ENCODE measurements at places on chromosomes 2 and 18. TPM values are rescaled to one million over a fixed set of nuclear protein-coding genes. Genes with fewer than 3 reads are reported as not detected.

The ZNF519 gene
- 14.5 TPM for total RNA-seq

DNA sequence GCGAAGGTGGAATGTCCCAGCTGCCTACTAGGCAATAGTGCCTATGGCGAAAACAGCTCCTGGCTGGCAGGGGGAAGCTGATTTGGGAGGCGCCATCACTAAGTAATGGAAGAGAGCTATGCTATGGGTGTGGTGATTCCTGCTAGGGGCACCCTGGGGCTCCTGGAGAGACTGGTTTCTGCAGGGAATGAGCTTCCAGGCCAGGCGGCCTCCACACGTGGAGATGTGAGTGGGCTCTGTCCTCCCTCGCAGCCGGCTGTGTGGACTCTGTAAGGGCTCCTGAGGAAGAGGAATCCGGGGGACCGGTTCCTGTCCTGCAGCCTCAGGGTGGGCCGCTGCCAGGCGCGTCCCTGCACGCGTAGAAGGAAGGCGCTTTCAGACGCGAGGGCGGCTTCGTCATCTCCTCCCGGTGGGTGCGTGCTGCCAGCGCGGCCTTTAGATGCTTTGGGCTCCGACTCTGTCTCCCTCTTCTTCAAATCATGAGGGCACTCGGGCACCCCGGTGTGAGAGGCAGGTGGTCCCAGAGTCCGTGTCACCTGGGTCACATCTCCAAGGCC, 55.5 kb upstream of the ANKRD62 start:
- DNase-seq = no peak

The NAT8 gene
- not detected for total RNA-seq

GRCh38 chr2:219289537-219290361, 10.6 kb downstream of the DNAJB2 start:
- no peak for DNase-seq

The FARSB gene
- 11.9 TPM for total RNA-seq

The MEX3C gene
- total RNA-seq = 54.1 TPM

The CYTIP gene
- total RNA-seq = not detected

The LIPG gene
- total RNA-seq = 19.6 TPM

The HOXD13 gene
- not detected for total RNA-seq

DNA sequence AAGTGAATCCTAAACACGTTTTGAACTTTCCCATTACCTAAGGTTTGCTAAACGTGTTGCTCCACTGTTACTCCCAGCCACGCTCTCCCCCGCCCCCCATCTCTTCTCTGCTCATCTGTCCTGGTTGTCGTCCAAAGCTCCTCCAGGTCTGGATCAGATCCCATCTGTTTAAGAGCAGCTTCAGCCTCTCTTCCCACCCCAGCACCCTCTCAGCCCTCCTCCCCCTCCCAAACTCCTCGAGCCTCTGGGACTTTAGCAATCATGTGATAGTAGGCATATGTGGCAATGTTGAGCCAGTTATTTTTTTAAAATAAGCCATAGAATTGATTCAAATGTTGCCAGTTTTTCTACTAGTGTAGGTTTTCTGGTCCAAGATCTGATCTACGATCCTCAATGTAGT, 20.0 kb upstream of the LPIN1 start:
- DNase-seq = no peak

DNA sequence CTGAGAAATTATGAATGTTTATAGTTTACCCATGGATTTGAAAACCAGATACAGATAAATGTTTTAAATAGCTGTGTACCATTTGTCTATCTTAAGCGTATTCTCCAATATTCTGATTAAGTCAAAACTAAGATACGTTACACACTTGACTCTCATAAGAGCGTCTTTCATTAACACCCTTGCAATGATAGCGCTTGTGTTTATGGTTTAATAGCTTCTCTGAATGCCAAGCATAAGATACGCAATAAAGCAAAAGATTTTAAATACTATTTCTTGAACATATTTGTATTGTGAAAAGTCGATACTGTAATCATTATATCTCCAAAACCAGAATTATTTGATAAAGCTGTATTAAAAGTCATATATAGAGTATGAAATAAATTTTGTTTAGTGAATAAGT, 3.0 kb downstream of the CALCRL start:
- DNase-seq = no peak

The FBXO36 gene
- 3.6 TPM for total RNA-seq

DNA sequence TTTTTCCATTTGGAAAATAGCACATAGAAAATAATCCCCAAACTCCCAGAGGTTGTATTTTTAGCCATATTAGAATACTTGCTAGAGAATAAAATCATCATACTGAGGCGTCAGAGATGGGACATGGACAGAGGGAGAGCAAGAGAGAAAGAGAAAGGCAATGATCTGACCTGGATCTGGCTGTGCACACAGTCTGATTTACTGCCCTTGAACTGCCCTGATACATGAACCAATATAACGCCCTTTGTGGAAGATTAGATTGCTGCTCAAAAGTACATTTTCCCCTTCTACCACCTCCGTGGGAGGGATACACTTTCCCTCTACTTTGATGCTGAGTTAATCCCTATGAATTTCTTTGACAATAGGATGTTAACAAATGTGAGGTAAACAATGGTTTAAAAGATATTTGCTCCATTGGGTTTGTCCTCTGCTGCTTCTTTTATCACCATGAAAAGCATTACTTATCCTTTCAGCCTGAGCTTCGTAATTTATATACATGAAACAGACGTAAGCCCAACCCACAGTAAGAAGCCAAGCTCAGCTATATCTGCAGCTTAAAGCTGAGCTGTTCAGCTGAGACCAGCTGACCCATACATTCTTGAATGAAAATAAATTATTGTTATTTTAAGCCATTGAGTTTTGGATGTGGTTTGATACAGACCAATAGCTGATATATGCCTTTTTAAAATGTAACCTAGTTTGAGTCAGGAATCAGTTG, 1664.6 kb upstream of the CELF4 start:
- no peak for DNase-seq

GRCh38 chr2:48227617-48228344, 302.2 kb upstream of the STON1 start:
- no peak for DNase-seq

- no peak for DNase-seq
Observed at GRCh38 chr2:159613651-159614285, 2.6 kb downstream of the BAZ2B start.

The AGXT gene
- not detected for total RNA-seq

The PLA2R1 gene
- total RNA-seq = 1.1 TPM

GRCh38 chr2:135980434-135981079, 4.9 kb downstream of the DARS1 start:
- DNase-seq = no peak

GRCh38 chr2:159736048-159736447, 23.7 kb downstream of the MARCHF7 start:
- no peak for DNase-seq

All from endothelial cell (in vitro differentiated cells).